ENCODE measurements at places on chromosomes 3 and 15. TPM values are rescaled to one million over a fixed set of nuclear protein-coding genes. Genes with fewer than 3 reads are reported as not detected.

The TTC21A gene
- total RNA-seq: 2.2 TPM

The ISLR2 gene
- 0.62 TPM for total RNA-seq

The GOLGA6L10 gene
- 2.6 TPM for total RNA-seq

The SMAD6 gene
- 0.35 TPM for total RNA-seq

The CAPN3 gene
- 9.0 TPM for total RNA-seq

The THAP10 gene
- total RNA-seq: 0.62 TPM

DNA sequence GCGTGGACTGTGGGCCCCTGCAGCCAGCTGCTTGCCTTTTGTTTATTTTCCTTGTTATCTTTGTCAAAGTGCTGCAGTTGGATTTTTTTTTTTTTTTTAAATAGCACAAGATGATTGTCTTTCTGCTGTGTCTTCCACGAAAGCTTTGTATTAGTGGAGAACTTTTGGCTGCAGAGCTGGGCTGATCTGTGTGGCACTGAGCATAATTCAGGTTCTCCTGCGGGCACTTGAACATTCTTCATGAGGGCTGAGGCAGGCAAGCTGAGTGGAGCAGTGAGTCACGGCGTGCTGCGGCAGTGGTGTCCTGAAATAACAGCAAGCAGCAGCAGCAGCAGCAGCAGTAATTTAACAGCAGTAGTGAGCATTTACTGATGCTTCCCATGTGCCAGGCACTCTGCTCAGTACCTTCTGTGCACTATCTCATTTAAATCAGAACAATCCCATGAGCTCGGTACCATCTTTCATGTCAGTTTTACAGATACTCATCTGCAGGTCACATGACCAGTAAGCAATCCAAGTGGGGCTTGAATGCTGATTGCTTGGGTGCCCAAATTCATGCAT is 45.8 kb downstream of the MITF start:
- DNase-seq: no peak

DNA sequence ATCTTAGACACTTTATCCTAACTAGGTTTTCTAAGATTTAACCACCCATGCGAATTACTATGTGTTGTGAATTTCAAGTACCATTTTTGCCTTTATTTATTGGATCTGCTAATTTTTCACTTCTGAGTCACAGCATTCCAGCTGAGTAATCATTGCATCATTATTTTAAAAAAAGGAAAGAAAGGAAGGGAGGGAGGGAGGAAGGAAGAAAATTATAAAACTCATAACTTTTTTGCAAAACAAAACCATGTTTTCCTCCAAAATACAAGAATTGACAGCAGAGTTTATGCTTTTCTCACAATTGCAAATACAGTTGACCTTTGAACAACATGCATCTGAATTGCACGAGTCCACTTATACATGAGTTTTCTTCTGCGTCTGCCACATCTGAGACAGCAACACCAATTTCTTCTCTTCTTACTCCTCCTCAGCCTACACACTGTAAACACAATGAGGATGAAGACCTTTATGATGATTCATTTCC is 651.4 kb upstream of the NECTIN3 start:
- DNase-seq: no peak

GRCh38 chr3:106783231-106783630 is 594.0 kb upstream of the CCDC54 start:
- DNase-seq: no peak

DNA sequence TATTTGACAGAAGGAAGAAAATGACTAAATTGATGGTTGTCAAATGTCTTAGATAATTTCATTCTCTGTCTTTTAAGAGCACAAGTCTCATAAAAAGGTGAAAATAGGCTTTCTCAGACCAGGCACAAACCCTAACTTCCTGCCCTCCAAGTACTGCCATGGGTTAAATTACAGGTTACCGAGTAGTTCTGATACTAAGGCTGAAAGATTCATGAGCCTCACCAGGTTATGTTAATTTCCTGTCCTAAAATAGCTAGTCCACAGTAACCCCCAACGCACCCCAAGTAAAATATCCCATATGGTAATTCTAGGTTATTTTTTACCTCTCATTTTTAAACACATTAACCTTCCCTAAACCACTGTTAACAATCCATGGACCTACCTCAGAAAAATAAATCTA is 42.0 kb downstream of the GSK3B start:
- no peak for DNase-seq

DNA sequence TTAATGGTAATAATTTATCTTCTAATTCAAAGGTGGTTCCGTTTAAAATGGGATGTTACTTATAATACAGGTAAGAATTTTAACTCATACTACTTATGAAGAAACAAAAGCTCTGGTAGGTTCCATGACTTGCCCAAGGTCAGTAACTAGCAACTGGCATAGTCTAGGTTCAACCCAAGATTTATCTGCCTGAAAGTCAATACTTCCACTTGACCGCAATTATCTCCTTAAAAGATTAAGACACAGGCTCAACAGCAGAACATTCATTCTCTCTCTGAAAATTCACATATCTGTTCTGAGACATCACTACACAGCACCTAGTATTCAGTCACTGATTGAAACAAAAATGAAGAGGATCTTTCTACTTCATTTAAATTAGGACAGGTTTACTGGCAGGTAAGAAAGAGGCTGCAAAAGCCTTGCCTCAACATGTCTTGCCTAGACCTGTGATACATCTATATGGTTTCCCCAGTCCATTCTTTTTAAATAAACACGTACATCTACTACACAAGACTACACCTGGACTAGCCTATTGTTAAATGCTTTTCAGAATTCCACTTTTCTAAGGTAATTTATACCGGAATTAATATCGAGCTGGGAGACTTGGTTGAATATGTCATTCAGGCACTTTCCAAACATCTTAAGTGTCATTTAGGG is 1.2 kb downstream of the CSNK1G1 start:
- no peak for DNase-seq

DNA sequence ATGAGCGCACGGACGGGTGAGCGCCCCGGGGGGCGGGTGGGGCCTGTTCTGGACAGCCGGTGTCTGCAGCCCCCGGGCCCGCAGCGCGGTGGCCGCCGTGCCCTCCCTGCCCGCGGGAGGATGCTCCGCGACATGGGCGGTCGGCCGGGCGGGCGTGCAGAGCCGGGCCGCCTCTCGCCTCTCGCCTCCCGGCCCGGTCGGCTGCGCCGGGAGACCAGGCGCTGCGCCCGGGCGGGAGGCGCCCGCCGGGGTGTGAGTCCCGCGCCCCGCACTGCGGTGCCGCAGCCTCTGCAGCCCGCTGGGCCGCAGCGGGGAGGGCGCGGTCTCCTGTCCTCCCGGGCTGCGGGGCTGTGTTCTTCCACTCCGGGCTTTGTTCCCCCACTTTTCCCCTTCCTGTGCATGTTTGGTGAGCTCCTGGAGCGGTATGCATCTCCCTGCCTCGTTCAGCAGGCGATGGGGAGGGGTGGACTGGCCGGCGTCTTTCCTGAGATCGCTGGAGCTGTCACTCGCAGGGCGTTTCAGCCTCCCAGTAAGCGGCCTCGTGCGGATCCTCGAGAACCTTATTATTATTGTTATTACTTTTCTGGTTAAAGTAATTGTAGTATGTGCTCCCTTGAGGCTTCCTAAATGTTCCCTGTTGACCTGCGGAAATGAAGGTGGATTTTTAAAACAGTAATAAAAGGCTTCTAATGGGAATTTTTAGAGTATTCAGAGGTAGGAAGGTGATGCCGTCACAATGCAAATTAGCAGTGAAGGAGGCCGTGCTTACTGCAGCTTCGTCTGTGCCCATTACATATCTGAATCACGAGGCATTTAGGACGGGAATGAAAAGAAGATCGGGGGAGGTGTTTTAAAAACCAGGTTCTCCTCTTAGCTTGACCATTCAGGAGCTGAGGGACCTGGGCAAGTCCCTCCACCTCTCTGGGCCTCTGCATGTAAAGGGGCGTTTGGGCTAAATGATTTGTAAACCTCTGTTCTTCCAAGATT is 593 bp downstream of the TMOD2 start:
- no peak for DNase-seq

DNA sequence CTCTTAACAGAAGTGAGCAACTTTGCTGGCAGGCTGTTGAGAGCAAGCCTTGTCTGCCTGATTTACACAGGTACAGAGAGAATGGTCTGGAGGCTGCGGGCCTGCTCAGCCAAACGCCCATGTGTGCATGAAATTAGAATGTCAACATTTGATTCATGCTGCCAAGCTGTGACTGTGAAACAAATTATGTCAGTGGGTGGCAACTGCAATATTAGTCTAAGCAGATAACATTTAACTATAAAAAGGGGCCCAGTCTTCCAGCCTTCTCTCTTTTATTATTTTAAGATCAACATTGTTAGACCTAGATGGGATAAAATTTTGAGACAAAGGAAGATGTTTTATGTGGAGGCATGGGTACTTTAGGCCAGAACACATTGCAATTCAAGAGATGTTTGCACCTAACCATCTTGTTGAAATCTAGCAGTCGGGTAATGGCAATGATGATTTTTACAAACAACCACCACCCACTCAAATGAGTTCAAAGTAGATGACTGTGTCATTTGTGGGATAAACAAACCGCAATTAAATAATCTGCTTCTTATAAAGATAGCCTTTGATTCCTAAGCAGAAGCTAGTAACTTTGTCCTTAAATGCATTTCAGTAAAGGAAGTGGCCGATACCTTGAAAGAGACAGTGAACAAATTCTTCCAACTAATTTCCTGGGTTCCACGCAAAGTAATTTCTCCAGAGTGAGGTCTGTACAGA is 70.2 kb downstream of the FOXB1 start:
- peak; percentile 6 for DNase-seq

DNA sequence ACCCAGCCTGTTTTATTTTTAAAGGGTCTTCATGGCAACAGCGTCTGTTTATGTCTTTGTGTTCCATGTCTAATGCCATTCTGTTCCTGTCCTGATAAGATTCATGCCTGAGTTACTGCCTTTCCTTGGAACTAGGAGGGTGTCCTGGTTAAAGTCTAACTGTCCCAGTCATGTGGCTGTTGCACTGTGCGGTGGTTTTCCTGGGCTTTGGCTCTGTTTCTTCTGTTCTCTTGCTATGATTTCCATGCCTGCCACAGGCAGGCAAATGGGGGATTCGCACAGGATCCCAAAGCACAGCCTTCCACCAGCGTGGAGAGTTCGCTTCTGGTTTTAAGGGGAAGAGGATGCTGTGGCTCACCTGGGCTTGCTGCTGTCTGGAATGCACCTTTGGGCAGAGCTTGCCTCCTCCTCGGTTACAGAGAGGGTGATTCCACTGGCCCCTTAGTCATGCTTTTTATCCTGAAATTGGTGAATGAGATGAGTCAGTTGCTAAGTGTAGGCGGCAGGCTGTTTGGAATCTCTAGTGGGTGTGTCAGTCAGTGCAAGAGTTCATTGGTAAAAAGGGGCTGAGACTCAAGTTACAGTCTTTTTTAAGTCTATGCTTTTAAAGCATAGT is 86.8 kb downstream of the CCK start:
- DNase-seq: no peak

DNA sequence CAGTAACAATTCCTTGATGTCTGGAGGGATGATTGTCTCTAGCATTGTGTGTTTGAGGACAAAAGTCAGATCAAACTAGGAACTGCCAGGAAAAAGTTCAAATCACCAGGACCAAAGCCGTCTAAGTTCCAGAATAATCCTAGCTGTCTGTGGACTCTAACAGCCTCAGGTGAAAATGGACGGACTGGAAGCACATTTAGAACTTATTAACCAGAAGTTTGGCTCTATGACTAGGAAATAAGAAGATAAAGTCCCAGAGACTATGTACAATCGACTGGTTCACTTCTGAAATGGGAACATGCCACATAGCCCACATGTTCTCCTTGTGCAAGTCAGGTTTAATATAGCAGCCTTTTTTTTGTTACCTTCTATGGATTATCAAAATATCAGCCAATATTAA is 50.6 kb upstream of the SGO1 start:
- no peak for DNase-seq

All from activated T-cell treated with anti-CD3 and anti-CD28 coated beads, Interleukin-2, amount 50 U/mL, for 72 hours (primary cell).